ENCODE measurements at places on chromosomes 4 and X. TPM values are rescaled to one million over a fixed set of nuclear protein-coding genes. Genes with fewer than 3 reads are reported as not detected.

Gene RAI2
- 17.4 TPM for polyA plus RNA-seq

Gene PCDH10
- polyA plus RNA-seq = 0.85 TPM

Gene DACH2
- 3.8 TPM for polyA plus RNA-seq

DNA sequence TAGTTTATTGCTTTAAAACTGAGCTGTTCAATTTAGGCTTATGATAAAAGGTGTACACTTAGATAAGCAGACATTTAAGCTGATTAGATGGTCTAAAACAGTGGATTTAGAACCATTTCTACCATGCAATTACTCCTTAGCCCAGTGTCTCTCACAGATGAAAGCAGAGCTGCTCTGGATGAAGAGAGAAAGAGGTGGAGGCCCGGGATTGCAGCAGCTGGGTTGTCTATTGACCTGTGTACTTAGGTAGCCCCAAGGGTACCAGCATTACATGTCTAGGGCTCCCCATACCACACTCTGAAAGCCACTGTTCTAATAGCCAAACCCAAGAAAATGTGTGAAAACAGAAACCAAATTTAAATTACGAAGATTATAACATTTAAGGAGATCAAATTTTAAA lies 86.0 kb upstream of the GIMD1 start:
- DNase-seq = no peak

Gene NSUN7
- 15.0 TPM for polyA plus RNA-seq

DNA sequence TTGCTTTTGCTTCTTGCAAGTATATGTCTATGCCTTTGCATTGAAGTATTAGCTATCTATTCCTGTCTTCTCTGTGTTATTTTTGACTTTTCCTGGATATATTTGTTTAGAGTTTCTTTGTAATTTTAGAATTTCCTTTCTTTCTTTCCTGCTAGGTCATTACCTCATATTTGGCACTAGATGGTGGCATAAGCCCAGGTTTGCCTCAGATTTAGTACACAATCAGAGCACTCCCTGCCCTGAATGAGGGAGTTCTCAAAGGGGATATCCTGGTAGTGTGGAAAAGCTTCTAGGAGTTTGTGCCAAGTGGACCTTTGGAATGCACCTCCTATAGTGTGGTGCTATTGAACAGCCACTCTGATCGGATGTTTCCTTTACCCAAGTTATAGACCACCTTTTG lies 181.6 kb downstream of the UGT8 start:
- peak; percentile 15 for DNase-seq

- DNase-seq = peak; percentile 56
Observed at GRCh38 chr4:105551965-105552746, at the start of gene ARHGEF38. ARHGEF38 (plus strand) TSS chr4:105552620; CDS start chr4:105552766, 146 bp downstream.

GRCh38 chr4:3201718-3202702 lies 46.9 kb upstream of the MSANTD1 start:
- DNase-seq = peak; percentile 73

Data from right lung (tissue), 10 donors.